ENCODE measurements at places on chromosomes 16 and 17. TPM values are rescaled to one million over a fixed set of nuclear protein-coding genes. Genes with fewer than 3 reads are reported as not detected.

DNA sequence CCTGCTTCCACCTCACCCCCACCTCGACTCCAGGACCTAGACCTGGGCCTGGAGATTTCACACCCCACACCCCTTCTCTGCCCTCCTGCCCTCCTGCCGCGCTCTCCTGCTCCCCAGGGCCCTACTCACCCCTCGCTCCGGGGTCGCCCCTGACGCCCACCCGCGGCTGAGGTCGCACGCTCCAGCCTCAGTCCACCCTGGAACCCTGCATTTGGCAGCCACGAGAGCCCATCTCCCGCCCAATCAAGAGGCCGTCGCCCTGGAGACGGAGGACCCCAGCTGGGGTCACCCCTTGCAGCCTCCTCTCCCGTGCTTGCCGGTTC lies 16.1 kb downstream of the TLE7 start:
- DNase-seq = no peak

DNA sequence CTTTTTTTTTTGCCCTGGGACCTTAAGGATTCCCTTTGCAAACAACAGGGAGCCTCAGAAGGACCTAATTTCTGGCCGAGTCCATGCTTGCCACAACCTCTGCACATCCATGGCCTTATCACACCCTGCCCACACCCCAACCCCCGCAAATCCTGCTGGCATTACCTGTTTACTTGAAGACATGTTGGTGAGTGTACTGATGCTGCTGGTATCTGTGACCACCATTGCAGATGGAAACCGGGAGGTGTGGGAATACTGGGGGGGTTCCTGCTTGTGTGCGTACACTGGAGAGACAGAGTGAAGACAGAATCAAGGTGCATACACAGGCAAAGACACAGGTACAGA lies 46.0 kb downstream of the HNF1B start:
- no peak for DNase-seq

DNA sequence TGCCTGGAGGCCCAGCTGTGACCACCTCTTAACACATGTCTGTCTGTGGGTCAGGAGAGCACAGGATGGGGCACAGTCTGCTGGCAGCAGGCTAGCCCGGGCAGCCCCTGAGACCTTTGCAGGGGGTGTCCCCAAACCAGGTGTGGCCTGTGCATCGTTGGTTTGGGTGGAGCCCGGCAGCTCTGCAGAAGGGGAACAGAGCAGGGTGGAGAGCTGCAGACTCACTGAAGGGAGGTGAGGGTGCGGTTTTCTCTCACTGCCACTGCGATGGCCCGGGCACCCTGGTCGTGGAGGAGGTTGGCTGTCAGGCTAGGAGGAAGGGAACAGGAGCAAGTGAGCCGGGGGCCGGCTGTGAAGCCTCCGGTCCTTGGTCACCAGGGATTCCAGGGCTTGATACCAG lies 28.8 kb downstream of the NLRC3 start:
- no peak for DNase-seq

Gene SLC5A11
- polyA plus RNA-seq = not detected

- DNase-seq = no peak
These were observed 76.5 kb downstream of the ARHGAP44 start for GRCh38 chr17:12865769-12866168.

Gene ZNF750
- 0.14 TPM for polyA plus RNA-seq

Gene CCL8
- polyA plus RNA-seq = not detected

Gene RAMP2
- 28.0 TPM for polyA plus RNA-seq

- DNase-seq = no peak
These were observed 34.8 kb downstream of the SYNRG start for GRCh38 chr17:37574427-37574826.

Gene MT3
- 1.0 TPM for polyA plus RNA-seq

Gene PRSS22
- polyA plus RNA-seq = not detected

GRCh38 chr17:18278867-18279266 lies 18.4 kb downstream of the MIEF2 start:
- DNase-seq = no peak

DNA sequence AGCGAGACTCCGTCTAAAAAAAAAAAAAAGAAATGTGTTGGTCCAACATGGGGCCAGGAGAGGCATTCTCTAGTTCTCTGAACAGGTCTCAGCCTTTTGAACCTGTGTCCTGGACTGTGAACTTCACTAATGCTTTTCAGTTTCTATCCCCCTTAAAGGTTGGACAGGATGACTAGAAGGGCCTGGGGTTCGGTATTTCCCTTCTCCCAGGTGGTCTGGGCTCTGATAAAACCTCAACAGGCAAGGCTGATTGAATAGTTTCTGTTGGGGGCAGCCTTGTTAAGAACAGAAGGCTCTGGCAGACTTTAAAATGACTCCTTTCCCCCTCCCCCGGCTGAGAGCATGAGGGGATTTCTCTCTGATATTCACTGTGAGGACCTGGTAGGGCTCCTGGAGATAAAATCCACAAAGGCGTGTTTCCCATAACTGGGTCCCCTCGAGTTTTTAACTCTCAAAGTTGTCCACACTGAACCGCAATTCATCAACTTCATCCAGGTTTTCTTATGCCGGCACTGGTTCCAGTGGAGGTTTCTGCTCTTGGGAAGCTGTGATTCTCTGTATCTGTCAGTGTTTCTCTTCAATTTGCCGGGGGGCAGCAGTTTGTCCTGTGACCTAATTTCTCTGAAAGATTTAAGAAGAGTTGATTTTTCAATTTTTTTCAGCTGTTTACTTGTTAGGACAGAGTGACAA lies 91.3 kb downstream of the METRNL start:
- no peak for DNase-seq

Gene PRSS21
- not detected for polyA plus RNA-seq

Gene CLEC3A
- not detected for polyA plus RNA-seq

- no peak for DNase-seq
These were observed 128.6 kb downstream of the CPPED1 start for GRCh38 chr16:12675046-12675445.

DNA sequence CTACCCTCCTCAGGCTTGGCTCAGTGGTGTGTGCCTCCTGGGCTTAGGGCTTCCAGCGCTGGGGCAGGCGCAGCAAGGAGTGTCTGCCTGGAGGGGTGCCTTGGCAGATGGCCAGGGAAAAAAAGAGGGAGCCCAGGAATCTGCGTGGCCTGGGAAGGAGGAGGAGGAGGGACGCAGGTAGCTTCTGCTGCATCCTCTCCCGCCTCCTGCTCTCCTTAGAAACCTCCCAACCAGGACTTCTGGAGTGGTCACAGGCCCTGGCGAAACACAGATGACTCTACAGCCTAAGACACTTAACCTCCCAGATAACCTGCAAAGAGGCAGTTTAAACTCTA lies 7.3 kb upstream of the BCAR1 start:
- no peak for DNase-seq

- peak; percentile 66 for DNase-seq
These were observed 10.2 kb upstream of the HOXB9 start for GRCh38 chr17:48636177-48637018.

- DNase-seq = no peak
These were observed 28.2 kb downstream of the TAC4 start for GRCh38 chr17:49819651-49820050.

- DNase-seq = no peak
These were observed 69.7 kb upstream of the FA2H start for GRCh38 chr16:74844041-74844980.

Gene SKAP1
- polyA plus RNA-seq = not detected

Gene CDR2L
- polyA plus RNA-seq = 8.0 TPM

- DNase-seq = no peak
These were observed 45.4 kb downstream of the PRSS54 start for GRCh38 chr16:58249388-58249779.

- no peak for DNase-seq
These were observed 22.6 kb upstream of the ARHGAP23 start for GRCh38 chr17:38405654-38406053.

GRCh38 chr17:68148936-68149335 lies 98.9 kb upstream of the AMZ2 start:
- DNase-seq = no peak

Gene GDPD1
- 2.0 TPM for polyA plus RNA-seq

- no peak for DNase-seq
These were observed 58.7 kb downstream of the KLHDC4 start for GRCh38 chr16:87707097-87707496.

GRCh38 chr17:74268558-74268957 lies 5.5 kb upstream of the DNAI2 start:
- no peak for DNase-seq

Gene PKD1
- polyA plus RNA-seq = 49.9 TPM

Gene HSF5
- not detected for polyA plus RNA-seq

Gene GLIS2
- polyA plus RNA-seq = 10.3 TPM

Gene KCNH4
- polyA plus RNA-seq = not detected

GRCh38 chr17:323181-323580 lies 29.4 kb downstream of the RPH3AL start:
- DNase-seq = no peak

DNA sequence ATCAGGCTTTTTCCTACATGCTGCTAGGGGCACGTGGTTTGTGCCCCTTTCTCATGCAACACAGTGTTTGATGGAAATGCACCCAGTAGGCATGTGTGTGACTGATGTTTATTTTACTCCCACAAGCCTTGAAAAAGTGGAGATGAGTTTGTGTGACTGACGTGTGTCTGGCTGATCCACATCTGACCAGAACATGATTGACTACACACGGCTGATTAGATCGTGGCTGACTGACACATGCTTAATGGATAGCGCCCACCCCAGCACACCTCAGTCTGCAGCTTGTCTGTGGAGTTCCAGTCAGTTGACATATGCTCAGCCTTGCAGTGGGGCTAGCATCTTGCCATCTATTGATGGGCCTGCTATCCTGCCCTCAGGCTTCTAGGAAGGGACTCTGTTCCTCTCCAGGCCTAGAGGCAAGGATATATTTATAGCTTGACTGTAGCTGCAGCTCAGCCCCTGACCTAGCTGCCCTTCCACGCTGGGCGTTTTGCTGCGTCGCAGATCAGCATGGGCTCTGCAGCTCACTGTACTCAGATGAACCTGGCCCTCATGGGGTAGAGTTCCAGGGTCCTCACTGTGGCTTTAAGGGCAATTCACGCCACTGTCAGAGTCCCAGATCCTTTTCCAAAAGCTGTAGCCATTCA lies 112.3 kb downstream of the HS3ST2 start:
- no peak for DNase-seq

Gene RCVRN
- polyA plus RNA-seq = not detected
